ENCODE measurements at places on chromosomes 12 and 14. TPM values are rescaled to one million over a fixed set of nuclear protein-coding genes. Genes with fewer than 3 reads are reported as not detected.

Gene KCNH3
- under 0.01 TPM for total RNA-seq

Gene FLRT2
- total RNA-seq = 1.7 TPM

Gene TEX52
- total RNA-seq = not detected

Gene VCPKMT
- total RNA-seq = 4.4 TPM

Gene GOLT1B
- 109 TPM for total RNA-seq

Gene SERPINA10
- total RNA-seq = under 0.01 TPM

Gene PPP1R12A
- total RNA-seq = 155 TPM

Gene GDF3
- not detected for total RNA-seq

Gene LRRC10
- not detected for total RNA-seq

Gene CHMP4A
- total RNA-seq = 25.1 TPM

Gene SOAT2
- not detected for total RNA-seq

Gene NYNRIN
- total RNA-seq = 6.8 TPM

Gene PRB2
- total RNA-seq = not detected

Gene VASH1
- 2.7 TPM for total RNA-seq

Gene FGF6
- not detected for total RNA-seq

Gene AMHR2
- not detected for total RNA-seq

Gene FERMT2
- total RNA-seq = 143 TPM

Gene P2RX2
- not detected for total RNA-seq

Gene GARIN6
- not detected for total RNA-seq

Gene FAM161B
- total RNA-seq = 5.4 TPM

Gene HOXC4
- 0.19 TPM for total RNA-seq

Gene CLEC6A
- total RNA-seq = not detected

Gene PLEKHG7
- not detected for total RNA-seq

Gene FOXN4
- total RNA-seq = not detected

Gene PHC1
- total RNA-seq = 7.7 TPM

Gene GLI1
- total RNA-seq = under 0.01 TPM

Gene KRT6C
- not detected for total RNA-seq

Gene OAS3
- total RNA-seq = 9.2 TPM

Gene KRT82
- not detected for total RNA-seq

Gene RERG
- total RNA-seq = 1.1 TPM

Gene ERG28
- 3.5 TPM for total RNA-seq

Gene ACSS3
- 6.3 TPM for total RNA-seq

Gene CLEC2B
- total RNA-seq = 15.1 TPM

Gene PRICKLE1
- 3.1 TPM for total RNA-seq

Gene KRT75
- total RNA-seq = not detected

Gene TAS2R9
- not detected for total RNA-seq

Gene SRGAP1
- total RNA-seq = 9.4 TPM

Gene SUDS3
- 34.1 TPM for total RNA-seq

Gene CLEC4D
- not detected for total RNA-seq

Gene MGAT4C
- total RNA-seq = under 0.01 TPM

Gene AQP2
- total RNA-seq = not detected

Gene DPY19L2
- total RNA-seq = 1.9 TPM

Gene OAS2
- 3.1 TPM for total RNA-seq

Gene PPP1R1A
- not detected for total RNA-seq
